Activated CD8-positive, alpha-beta T cell treated with anti-CD3 and anti-CD28 coated beads for 36 hours (primary cell): ENCODE measurements at places on chromosomes 11 and 22. TPM values are rescaled to one million over a fixed set of nuclear protein-coding genes. Genes with fewer than 3 reads are reported as not detected.
A peak's percentile ranks its signal among the peaks of the same experiment; 100 is the strongest.

Gene ALG8
- 47.7 TPM for total RNA-seq

GRCh38 chr11:10359171-10359570 is 54.3 kb downstream of the ADM start:
- H3K27ac ChIP-seq = no peak overlapping the region
- no peak for DNase-seq
- H3K4me1 ChIP-seq = peaks cover 3% of the 10 kb centered on the region
- no peak overlapping the region for H3K4me3 ChIP-seq
- no peaks in the 10 kb centered on the region for H3K36me3 ChIP-seq

DNA sequence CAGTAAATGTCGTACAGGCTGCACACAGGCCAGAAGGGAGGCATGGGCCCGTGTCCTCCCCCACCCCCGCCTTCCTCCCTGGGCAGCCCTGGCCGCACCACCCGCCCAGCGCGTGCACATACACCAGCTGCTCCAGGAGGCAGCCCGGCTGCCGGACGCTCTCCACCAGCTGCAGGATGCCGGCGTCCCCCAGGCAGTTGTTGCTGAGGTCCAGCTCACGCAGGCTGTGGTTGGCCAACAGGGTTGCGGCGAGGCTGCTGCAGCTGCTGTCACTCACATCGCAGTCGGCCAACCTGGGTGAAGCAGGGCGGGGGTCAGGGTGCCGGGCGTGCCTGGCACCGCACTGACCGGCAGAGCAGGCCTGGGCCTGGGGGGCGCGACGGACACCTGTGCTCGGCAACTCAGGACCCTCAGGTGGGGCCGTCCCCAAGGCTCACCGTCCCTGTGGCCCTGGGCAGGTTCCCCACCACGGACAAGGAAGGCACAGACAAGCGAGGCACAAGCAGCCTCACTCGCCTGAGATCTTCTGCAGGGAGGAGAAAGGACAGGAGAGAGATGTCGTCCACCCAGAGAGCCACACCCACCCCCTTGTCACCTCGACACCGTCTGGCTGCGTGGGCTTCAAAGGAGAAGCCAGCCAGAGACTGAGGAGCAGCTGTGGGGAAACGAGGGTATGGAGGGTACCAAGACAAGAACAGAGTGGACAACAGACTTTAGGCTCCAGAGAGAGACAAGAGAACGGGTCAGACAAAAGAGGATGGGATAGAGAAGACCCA is 12.1 kb downstream of the RNH1 start:
- no peak overlapping the region for H3K4me3 ChIP-seq
- no peaks in the 10 kb centered on the region for H3K27me3 ChIP-seq
- H3K36me3 ChIP-seq = peaks cover 34% of the 10 kb centered on the region
- peak overlapping the region; percentile 12 for H3K27ac ChIP-seq

- no peak overlapping the region for H3K27ac ChIP-seq
- H3K27me3 ChIP-seq = no peaks in the 10 kb centered on the region
- peak; percentile 91 for DNase-seq
- H3K4me3 ChIP-seq = peak overlapping the region; percentile 31
Observed at GRCh38 chr11:67071420-67072284, 15.0 kb downstream of the RHOD start.

DNA sequence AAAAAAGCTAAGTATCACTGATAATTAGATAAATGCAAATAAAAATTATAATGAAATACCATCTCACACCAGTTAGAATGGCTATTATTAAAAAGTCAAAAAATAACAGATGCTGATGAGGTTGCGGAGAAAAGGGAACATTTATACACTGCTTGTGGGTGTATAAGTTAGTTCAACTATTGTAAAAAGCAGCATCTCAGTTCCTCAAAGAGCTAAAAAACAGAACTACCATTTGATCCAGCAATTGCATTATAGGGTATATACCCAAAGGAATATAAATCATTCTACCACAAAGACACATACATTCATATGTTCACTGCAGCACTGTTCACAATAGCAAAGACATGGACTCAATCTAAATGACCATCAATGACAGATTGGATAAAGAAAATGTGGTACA is 120.3 kb upstream of the ZBED5 start:
- H3K36me3 ChIP-seq = no peaks in the 10 kb centered on the region
- DNase-seq = no peak
- H3K27ac ChIP-seq = no peak overlapping the region
- peaks cover 3% of the 10 kb centered on the region for H3K27me3 ChIP-seq
- H3K4me1 ChIP-seq = no peaks in the 10 kb centered on the region

DNA sequence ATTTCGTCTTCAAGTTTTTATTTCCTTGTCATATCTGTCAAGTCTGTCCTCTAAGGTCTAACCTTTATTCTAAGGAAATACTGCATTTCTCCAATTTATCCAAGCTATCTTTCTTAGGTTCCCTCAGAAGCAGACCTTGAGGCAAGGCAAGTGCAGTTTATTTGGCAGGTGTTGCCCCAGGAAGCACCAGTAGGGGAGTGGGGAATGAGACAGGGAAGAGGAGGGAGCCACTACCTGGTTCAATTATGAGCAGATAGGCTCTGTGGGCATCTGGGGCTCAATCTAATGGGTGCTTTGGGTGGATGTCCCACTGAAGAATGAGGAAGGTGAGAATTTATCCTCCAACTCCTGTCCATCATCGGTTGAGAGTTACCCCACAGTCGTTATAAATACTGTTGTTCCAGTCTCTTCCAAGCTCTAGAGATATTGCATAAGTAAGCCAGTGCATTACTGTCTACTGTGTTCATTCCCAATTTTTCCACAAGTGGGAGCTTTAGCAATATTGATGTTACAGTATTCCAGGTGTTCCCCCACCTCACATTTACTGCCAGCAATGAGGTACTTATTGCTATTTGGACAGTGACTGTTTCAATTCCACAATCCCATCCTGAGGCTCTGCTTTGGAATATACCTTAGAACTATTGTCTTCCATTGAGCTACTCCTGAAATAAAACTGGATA is 154.9 kb upstream of the CEP126 start:
- H3K4me3 ChIP-seq = no peak overlapping the region
- H3K36me3 ChIP-seq = no peaks in the 10 kb centered on the region
- H3K4me1 ChIP-seq = no peaks in the 10 kb centered on the region
- no peak overlapping the region for H3K27ac ChIP-seq

- no peaks in the 10 kb centered on the region for H3K36me3 ChIP-seq
- H3K4me3 ChIP-seq = no peak overlapping the region
- no peak for DNase-seq
- no peaks in the 10 kb centered on the region for H3K4me1 ChIP-seq
Observed at GRCh38 chr11:70007796-70008195, 70.3 kb upstream of the ANO1 start.

DNA sequence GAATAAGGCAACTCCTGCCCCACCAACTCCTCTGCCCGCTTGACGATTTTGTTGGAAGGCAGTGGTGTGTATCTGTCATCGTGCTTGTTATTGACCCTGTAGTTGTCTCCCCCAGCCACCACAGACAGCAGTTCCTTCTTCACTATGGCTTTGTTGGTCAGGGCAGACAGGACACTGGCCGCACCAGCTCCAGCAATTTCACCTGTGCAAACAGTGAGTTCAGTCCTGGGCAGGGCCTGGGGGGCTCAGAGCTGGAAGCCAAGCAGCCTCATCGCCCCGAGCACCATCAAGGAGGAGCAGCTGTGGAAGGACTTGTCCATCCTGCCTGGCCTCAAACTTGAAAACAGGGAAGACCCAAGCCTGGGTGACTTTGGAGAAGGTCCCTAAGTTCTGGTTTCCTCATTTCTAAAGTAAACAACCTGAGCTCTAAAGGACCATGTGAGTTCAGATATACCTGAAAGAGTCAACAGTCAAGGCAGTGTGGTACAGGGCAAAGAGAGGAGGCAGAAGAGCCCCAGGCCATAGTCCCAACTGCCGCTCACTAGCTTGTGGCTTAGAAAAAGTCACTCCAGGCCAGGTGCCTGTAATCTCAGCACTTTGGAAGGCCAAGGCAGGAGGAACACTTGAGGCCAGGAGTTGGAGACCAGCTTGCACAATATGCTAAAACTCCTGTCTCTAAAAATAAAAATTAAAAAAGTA is 4.6 kb downstream of the PLAAT2 start:
- H3K27ac ChIP-seq = no peak overlapping the region
- H3K4me1 ChIP-seq = peaks cover 38% of the 10 kb centered on the region
- H3K4me3 ChIP-seq = no peak overlapping the region
- H3K36me3 ChIP-seq = no peaks in the 10 kb centered on the region
- H3K27me3 ChIP-seq = no peaks in the 10 kb centered on the region
- no peak for DNase-seq
